Kidney glomerular epithelial cell (primary cell): ENCODE measurements at places on chromosomes 3 and 15.

DNA sequence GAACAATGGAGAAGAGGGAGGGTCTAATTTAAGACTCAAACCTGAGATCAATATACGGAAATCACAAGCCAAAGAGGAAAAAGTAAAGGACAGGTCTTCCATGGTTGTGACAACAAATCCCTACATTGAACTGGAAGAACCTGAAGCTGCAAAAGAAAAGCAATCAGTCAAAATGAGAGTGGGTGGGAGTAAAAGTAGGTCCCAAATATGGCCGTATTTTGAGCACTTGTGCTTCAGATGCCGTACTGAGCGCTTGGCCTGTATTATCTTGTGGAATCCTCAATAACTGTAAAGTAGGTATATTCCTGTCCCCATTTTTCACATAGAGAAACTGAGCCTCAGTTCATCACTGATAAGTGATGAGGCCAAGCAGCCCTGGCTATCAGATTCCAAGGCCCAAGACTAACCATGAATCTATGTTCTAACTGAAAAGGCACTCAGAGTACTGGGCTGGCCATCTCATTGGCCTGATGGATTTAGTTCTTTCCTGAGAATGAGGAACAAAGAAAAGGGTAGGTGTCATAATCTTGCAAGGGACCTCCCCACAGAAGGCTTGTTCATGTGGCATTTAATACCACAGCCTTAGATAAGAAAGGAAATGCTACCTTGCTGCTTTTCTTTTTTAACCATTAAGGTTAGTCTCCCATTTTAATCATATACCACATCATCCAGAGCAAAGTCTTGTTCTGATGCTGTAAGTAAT, 52.5 kb downstream of the LRRN1 start:
- no peak for DNase-seq

DNA sequence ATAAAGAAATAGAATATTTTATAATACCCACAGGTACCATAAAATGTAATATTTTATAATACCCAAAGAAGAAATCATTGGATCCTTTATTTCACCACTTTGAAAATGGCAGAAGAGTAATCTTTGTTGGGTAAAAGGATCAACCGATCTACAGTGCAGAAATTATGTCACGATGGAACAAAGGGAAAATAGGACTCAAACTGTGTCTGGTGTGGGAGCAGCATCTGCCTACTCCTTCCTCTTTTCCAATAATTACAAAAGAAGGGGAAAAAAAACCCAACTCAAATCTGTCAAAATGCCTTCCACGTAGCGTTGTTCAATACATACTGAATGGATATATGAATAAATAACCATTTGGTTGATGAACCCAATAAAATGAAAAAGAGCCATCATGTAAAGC, 492.6 kb upstream of the TBL1XR1 start:
- no peak for DNase-seq

- no peak for DNase-seq
Measured at GRCh38 chr3:141728355-141728892, 9.7 kb upstream of the RNF7 start.

- no peak for DNase-seq
Measured at GRCh38 chr15:70235347-70235746, 137.6 kb upstream of the TLE3 start.

DNA sequence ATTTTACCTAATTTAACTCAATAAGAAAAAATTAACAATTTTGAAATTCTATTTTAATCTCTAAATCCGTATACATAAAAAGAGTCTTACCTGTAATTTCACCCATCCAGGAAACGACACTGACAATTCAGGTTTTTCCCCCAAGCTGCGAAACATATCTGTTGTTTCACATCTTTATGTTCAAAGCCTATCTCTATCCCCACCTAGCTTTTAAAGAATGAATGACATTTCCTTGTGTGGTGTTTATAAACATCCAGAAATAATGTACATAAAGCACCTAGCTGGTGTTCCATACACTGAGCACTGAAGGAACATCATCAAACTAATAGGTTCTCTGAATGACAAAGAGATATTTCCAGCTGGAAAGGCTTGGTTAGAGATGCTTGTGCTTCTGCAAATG, 867.8 kb downstream of the SQOR start:
- peak; percentile 11 for DNase-seq
